Stimulated activated CD4-positive, alpha-beta T cell treated with anti-CD3 and anti-CD28 coated beads, TNF-alpha, amount 100 ng/mL, for 1 hour (primary cell): ENCODE measurements at places on chromosomes 11 and 22.

GRCh38 chr11:114078423-114078822 is 18.9 kb downstream of the ZBTB16 start:
- DNase-seq = no peak

GRCh38 chr11:35146711-35147110 is 7.7 kb downstream of the CD44 start:
- no peak for DNase-seq

- no peak for DNase-seq
Measured at GRCh38 chr22:46121079-46121478, 29.2 kb upstream of the PPARA start.

- DNase-seq = no peak
Measured at GRCh38 chr11:31651208-31651607, 141.6 kb downstream of the ELP4 start.

GRCh38 chr22:26558248-26558895 is 31.6 kb downstream of the TPST2 start:
- no peak for DNase-seq

DNA sequence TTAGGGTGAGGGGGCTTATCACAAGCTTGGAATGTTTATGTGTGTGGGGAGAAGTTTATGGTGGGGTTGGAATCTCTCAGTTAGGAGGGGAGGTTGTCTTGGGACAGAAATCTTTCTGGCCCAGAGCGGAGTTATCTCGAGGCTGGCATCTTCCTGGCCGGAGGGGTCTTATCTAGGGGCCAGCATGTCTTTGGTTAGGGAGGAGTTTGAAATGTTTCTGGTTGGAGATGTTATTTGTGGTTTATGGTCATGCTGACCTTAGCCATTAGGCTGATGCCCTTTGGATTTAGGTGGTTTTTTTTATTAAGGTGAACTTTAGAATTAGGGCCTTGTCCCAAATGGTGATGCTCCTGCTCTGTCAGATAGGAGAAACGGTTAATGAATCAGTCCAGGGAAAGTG is 7.9 kb upstream of the RBMXL2 start:
- no peak for DNase-seq

DNA sequence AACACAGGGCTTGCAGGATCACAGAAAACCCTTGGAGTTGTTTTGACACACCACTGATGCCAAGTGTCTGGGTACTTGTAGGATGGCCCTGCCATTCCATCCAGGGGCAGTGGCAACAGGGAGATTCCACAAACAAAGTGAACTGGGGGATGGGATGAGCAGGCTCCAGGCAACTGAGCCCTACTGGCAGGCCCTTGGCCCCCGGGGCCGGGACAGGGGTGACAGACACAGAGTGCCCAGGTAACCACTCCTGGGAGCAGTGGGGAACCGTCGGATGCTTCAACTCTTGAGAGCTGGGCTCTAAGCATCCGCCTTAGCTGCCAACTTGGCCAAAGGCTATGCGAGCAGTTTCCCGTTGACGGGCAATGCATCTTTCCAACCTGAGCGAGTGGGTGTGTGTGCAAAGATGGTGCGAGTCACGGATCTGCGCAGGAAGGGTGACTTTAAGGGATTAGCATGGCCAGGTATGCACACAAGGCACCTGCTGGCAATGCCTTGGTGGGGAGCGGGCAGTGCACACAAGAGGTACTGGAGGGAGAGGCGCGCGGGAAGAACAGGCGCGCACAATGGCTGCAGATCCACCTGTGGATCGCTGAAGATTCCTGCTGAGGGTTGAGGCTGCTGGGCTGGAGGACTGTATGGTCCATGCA is 83.1 kb upstream of the PRODH start:
- no peak for DNase-seq

GRCh38 chr11:123235117-123235655 is 40.1 kb upstream of the CLMP start:
- DNase-seq = peak; percentile 39

GRCh38 chr11:92259861-92260260 is 35.2 kb downstream of the FAT3 start:
- no peak for DNase-seq

DNA sequence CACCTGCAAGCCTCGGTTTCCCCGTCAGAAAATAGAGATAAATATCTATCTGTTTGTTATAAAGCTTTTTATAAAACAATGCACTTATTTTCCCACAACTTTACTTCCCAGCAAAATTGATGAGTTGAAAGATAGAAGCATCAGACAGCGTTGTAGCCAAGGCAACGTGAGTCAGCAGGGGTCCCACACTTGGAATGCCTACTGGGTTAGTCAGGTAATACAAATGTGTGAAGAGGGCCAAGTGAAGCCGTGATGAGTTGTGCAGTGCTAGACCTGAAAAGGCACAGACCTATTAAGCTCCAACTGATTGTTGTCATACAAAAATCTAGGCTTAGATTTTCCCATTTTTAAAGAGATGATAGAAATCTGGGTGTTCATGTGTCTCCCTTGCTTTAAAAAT is 118.7 kb downstream of the PGR start:
- DNase-seq = no peak

- DNase-seq = no peak
Measured at GRCh38 chr11:69883292-69884255, 64.4 kb upstream of the FGF3 start.

GRCh38 chr11:95556342-95557163 is 233.0 kb downstream of the FAM76B start:
- DNase-seq = no peak

DNA sequence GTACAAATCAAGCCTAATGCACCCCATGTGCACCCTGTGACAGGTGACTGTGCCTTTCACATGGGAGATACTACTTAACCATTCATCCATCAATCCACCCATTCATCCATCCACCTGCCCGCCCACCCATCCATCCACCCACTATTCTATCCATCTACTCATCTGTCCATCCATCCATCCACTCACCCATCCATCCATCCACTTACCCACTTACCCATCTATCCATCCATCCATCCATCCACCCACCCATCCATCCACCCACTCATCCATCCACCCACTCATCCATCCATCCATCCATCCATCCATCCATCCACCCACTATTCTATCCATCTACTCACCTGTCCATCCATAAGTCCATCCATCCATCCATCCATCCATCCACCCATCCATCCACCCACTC is 7.5 kb downstream of the C11orf24 start:
- DNase-seq = no peak

DNA sequence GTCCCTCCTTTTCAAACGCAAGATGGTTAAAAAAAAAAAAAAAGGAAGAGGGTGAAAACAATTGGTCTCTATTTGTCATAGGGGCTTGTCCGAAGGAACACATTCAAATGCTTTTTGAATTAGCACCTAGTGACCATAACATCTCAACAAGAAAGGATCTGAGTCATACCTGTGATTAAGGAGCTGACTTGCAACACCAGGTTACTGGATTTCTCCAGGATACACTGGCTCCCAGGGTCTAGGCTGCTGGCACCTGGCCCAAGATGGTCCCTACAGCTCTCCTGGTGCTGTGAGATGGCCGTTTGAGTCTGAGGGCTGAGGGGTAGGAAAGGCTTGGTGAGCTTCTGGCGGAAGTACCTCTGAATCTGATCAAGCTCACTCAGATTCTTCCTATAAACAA is 28.4 kb upstream of the UCP3 start:
- no peak for DNase-seq

DNA sequence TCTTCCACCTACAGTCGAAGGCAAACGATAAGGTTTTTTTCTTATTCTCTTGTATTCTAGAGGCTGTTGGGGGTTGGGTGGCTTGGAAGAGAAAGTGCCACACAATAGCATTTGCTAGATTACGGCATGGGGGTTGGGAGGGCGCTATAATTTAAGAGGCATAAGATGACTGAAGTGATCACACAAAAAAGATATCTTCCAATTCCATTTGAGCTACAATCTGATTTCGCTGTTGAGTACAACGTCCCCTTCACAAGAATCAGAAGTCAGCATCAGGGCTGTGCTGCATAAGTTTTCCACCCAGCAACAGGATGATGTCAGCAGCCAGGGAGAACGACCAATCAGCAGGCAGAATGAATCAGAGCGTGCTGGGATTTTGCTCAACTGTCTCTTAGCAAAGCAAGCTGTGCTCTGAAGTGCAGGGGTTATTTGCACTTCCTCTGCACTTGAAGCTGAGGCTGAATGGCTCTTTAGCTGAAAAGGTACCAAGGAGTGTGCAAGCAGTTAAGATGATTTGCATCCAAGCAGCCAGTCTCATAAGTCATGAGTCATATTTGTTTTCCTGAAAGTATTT is 23.2 kb upstream of the SESN3 start:
- DNase-seq = peak; percentile 45

DNA sequence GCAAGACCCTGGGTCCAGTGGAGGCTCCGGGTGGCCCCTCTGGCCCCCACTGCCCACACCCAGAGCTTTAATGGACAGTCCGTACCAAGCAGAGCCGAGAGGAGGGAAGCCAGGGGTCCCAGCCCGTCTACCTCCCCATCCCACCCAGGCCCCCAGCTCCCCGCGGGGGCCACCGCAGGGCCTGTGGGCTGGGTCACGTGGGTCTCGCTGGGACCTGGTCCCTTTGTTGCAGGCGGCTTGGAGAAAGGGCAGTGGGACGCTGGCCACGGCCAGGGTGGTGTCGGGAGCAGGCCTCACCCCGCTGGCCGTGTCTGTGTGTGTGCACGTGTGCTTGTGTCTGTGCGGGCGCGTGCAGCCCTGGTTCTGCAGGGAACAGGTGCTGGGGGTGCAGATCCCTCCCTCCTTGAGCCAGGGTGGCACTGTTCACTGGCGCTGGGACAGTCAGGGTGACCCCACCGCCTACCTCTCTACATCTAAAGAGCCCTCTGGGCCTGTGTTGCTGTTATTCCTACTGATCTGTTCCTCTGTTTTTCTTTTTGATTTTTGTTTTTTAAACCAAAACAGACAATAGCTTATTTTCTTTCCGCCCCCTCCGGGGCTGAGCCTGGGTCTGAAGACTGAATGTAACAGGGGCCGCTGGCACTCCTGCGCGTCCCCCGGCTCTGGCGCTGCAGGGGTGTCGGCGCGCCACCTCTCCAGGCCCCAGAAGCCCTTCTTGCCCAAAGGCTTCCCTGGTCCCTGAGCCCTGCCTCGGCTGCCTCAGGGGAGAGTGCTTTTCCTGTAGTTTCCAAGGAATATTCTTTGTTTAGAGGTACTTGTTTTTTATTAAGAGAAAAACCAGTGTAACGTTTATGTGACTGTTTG is 20.1 kb upstream of the TMEM191C start:
- no peak for DNase-seq

- DNase-seq = no peak
Measured at GRCh38 chr22:26563022-26563421, 26.9 kb downstream of the TPST2 start.

GRCh38 chr11:1377231-1377780 is 12.4 kb upstream of the BRSK2 start:
- no peak for DNase-seq

- no peak for DNase-seq
Measured at GRCh38 chr11:135019899-135020298, 607.9 kb upstream of the B3GAT1 start.

GRCh38 chr11:131692151-131692550 is 321.7 kb downstream of the NTM start:
- no peak for DNase-seq

- DNase-seq = no peak
Measured at GRCh38 chr11:14812757-14813156, 79.3 kb downstream of the CYP2R1 start.

- no peak for DNase-seq
Measured at GRCh38 chr22:27800250-27801201, 1.0 kb downstream of the MN1 start.

DNA sequence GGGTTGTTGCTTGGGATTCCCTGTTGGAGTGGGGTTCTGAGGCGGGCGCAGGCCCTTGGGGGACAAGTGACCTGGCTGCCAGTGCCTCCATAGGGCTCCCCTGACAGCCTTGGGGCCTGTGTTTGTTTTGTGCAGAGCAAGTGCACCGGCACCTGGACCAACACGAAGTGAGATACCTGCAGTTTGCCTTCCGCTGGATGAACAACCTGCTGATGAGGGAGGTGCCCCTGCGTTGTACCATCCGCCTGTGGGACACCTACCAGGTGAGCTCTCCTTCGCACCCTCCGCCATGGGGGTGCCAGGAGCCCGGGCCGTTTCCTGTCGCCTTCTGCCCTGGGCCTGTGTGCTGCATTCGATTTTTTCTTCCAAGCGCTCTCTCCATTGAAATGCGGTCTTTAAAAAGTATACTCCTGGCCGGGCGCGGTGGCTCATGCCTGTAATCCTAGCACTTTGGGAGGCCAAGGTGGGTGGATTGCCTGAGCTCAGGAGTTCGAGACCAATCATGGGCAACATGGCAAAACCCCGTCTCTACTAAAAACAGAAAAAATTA is 274.6 kb downstream of the TBC1D22A start:
- no peak for DNase-seq

DNA sequence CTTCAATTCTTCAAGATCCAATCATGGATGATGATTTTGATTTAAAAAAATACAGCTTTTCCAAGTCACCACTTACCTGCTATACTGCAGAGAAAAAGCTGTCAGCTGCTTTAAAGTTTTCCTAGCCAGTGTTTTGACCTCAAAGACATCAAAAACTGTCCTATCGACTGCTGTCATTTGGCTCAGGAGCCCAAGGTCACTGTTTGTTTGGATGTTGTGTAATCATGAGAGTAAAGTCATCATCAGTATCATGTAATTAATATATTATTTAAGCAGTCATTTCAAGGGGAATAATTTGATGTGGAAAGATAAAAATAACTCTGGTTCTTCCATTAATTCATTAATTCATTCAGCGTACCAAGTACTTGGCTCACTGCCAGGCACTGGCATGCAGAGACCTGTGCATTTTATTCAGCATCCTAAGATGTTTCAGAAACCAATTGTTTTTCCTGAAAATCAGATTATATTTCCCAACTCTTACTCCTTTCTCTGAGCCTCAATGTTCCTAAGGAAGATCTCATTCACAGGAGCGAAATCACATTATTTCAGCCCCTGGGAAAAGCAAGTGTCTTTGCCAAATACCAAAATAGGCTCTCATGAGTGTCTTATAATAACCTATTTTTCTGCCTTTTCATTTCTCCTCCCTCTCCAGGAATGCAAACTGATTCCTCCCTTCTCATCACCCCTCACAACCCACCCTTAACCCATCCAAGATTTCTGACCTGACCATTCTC is 59.9 kb downstream of the SLC1A2 start:
- no peak for DNase-seq

DNA sequence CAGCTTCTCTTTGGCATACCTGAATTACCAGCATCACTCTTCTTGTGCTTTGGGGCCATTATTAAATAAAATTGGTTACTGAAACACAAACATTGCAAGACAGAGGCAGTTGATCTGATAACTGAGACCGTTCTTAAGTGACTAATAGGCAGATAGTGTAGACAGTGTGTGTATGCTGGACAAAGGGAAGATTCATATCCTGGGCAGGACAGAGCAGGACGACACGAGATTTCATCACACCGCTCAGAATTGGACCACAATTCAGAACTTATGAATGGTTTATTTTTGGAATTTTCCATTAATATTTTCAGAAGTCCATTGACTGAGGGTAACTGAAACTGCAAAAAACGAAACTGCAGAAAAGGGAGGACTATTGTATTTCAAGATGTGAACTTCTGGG is 68.6 kb downstream of the LDLRAD3 start:
- DNase-seq = no peak

DNA sequence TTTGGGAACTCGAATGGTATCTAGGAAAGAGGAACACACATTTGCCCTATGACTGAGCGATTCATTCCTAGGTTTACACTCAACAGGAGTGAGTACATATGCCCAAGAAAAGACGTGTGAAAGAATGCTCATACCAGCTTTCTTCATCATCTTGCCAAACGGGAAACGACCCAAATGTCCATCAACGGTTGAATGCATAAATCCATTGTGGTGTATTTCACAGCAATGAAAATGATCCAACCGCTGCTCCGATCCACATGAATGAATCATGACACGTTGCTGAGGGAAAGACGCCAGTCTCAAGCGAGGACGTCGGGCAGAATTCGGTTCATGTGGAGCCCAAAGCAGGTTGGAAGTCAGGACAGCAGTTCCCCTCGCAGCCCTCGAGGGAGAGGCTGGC is 71.5 kb downstream of the CYTH4 start:
- DNase-seq = no peak
